ENCODE measurements at places on chromosomes 16 and 17. TPM values are rescaled to one million over a fixed set of nuclear protein-coding genes. Genes with fewer than 3 reads are reported as not detected.

The KRT31 gene
- polyA plus RNA-seq, result 3.5 TPM

- DNase-seq, result no peak
Measured at GRCh38 chr17:50424996-50425681, 879 bp upstream of the ACSF2 start.

The MAPT gene
- polyA plus RNA-seq, result 7.2 TPM

The RTN4RL1 gene
- polyA plus RNA-seq, result 1.0 TPM

- DNase-seq, result no peak
Measured at GRCh38 chr17:49402706-49403105, 12.0 kb downstream of the PHB1 start.

DNA sequence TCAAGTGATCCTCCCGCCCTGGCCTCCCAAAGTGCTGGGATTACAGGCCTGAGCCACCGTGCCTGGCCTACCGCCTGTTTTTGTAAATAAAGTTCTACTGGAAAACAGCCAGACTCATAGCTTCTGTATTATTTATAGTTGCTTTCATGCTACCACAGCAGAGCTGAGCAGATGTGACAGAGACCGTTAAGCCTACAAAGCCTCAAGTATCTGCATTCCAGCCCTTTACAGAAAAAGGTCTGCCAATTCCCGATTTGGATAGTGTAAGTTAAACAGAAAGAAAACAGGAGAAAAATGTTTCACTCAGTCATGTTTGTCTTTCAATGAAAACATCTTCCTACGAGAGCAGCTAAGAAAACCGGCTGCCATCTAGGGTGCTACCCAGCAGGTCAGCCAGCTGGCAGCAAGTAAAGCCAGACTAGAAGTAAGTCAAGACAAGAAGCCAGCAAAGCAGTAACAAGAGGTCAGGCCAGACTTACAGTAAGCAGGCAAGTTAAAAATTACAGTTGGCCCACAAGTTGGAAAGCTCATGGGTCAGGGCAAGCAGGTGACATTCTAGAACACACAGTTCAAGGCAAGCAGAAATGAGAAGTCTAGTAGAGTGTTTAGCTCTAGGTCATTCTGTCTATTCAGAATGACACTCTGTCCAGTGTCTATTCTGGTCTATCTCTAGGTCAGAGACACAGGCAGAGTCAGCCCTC, 17.7 kb downstream of the NCBP3 start:
- DNase-seq, result no peak

The KRTAP3-1 gene
- polyA plus RNA-seq, result not detected

The CCL14 gene
- polyA plus RNA-seq, result 23.3 TPM

DNA sequence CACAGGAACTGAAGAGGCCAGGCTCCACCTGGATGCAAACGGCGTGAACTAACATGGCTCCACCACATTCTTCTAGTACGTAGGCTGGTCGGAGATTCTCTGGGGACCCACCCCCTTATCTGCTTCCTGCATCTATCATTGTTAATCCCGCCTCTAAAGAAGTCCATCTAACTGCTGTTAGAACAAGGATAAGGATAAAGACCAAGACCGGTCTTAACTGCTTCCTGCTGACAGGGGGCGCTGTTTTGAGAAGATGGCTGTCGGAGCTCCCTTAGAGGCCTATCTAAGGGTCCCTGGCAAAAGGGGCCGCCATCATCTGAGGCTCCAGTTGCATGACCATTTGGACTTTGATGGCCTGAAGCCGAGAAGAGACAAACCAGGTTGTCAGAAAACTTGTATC, 25.8 kb upstream of the TNFSF12 start:
- DNase-seq, result no peak

GRCh38 chr16:11072420-11073153, 128.2 kb downstream of the CLEC16A start:
- DNase-seq, result no peak

DNA sequence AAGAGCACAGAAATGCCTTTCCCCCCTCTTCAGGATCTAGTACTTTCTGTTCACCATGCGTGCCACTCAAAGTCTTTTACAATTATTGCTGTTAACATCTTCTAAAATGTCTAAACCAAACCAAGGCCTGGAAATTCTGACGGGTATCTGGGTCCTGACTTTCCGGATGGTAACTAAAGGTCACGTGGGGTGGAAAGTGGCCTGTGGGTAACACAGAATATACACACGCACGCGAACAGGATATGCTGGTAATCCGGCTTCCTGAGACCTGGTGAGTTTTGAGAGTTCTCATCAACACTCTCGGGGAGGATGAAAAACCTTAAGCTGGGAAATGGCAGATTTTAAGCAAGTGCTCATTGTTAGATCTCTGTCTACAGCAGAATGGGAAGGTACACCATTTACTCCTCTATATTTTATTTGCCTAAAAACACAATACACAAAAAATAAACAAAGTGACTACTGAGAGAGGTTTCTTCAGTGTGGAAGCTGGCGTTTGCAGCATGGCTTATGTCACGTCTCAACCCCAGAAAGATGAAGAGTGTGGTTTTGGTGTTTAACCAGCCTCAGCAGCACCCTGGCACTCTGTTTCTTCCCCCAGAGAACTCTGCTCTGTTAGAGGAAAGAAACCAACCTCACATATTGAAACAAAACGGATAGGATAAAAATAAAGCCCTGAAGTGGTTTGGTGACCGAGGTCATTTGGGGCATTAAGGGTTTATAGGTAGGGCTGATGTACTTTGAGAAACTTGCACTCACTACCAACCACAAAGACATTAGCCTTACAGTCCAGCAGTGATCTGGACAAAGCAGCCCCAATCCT, 37.3 kb downstream of the SMG6 start:
- DNase-seq, result no peak

- DNase-seq, result peak; percentile 39
Measured at GRCh38 chr16:23557779-23558702, 514 bp downstream of the UBFD1 start.

The PRRT2 gene
- polyA plus RNA-seq, result 12.9 TPM

The NATD1 gene
- polyA plus RNA-seq, result 20.4 TPM

- no peak for DNase-seq
Measured at GRCh38 chr17:57962279-57963148, 7.3 kb upstream of the CUEDC1 start.

All from muscle of arm (tissue), 14 donors.